COR-L47 (cell line): ENCODE measurements at places on chromosomes 6 and 20.
A peak's percentile ranks its signal among the peaks of the same experiment; 100 is the strongest.

DNA sequence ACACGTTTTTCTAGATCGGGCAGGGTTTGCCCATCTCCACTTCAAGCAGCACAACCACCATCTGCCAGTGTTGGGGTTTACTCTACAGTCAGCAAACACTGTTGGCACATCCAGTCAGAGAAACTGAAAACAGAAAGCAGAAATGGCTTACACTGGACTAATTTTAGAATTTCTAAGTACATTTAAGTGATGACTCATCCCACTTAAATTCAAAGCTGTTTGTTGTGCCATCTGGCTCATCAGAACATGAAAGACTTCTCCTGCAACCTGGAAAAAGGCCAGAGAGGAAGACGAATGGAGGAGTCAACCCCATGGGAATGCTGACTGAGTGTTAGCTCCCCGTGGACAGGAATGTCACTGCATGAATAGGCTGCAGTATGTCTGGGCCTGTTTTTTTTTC, 21.8 kb downstream of the FAM209B start:
- DNase-seq: peak; percentile 30

- DNase-seq: no peak
These were observed 930.8 kb downstream of the TFAP2A start for GRCh38 chr6:9484091-9484490.

DNA sequence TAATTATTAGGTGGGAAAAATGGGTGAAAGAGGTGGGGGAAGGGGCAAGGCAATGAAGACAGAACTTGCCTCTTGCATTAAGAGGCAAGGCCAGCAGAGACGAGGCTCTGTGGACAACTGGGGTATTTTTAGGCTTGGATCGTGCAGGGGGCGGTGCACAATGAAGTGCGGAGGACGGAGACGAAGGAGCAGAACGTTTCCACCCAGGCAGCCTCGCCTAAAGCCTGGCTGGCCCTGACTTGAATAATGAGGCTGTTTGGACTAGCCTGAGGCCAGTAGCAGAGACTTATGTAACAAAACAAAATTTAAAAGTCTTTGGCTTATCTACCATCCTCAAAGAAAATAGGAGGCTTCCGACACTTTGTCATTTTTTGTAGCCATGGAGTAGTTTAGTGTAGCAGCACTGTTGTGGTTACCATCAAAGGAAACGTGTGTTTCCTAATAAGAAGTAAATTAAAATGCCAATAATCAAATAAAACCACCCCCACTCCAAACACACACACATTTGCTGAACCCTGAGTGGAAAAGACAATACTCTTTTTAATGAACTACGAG, 370.0 kb upstream of the CNR1 start:
- no peak for DNase-seq

DNA sequence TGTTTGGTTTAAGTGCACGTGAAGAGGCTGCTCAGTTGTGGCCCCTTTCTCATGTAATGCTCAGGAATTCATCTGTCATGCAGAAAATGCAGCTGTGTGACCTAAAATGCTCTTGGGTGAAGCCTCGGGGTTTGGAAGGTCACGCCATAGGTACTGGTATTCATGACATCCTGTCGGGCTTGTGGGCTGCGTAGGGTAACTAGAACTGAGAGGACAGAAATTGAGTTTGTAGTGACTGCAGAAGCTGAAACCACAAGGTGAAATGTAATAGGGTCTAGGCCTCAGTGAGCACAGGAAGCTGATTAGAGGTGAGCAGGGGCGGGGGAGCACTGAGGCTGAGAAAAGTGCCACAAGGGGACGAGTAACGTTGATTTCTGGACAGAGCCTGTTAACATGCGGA, 128.8 kb downstream of the SOBP start:
- no peak for DNase-seq

DNA sequence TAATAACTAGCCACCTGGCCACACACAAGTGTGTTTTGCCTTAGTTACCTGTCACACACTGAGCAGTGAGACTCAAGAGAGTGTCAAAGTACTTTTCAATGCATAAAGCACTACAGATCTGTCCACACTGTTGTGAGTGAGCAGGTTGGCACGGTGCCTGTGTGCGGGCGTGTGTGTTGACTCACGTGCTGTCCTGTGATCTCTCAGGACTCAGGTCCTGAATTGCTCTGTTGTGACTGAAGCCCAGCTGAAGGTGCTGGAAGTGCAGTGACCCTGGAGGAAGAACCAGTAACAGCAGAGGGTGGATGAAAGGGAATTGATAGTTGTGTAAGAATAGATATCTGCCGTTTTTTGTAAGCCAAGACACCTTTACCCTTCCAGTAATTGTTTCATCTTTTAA, 18.3 kb downstream of the SLC16A10 start:
- no peak for DNase-seq

GRCh38 chr6:148440877-148441453, 98.3 kb downstream of the SASH1 start:
- no peak for DNase-seq
